ENCODE measurements at places on chromosomes 2 and 18.

DNA sequence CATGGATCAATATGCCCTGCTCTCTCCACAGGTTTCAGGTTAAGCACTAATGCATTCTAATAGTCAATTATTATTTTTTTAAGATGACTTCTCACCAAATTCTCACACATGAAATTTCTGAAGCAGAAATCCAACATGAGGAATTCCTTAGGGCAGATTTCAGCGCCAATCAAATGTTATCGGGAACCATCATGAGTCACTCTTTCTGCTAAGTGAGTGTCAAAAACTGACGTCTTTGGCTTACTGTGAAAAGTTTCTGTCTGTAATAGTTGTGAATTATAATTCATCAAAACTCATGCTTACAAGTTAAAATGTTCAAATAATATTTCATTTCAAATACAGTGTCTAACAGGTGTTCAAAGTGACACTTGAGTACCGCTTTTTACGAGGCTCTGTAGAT, 1038.6 kb downstream of the SOCS6 start:
- no peak for DNase-seq

- DNase-seq: no peak
These were observed 112.1 kb downstream of the ACAA2 start for GRCh38 chr18:49701190-49701589.

DNA sequence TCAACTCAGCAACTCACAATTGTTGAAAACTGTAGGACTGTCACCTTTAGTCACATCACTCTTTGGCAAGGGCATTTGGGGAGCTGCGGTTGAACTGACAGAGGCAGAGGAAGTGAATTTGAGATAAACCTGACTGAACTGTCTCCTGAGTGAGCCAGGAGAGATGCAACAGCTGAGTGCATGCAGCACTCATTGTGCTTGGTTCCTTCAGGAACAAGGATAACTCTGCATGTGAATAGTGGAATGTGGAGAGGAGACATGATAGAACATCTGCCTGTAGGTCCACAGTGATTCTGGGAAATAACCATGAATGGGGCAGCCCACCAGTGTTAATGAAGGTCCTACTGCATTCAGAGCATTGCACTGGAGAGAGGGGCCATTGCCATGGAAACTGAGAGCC, 494.7 kb downstream of the STK39 start:
- no peak for DNase-seq

DNA sequence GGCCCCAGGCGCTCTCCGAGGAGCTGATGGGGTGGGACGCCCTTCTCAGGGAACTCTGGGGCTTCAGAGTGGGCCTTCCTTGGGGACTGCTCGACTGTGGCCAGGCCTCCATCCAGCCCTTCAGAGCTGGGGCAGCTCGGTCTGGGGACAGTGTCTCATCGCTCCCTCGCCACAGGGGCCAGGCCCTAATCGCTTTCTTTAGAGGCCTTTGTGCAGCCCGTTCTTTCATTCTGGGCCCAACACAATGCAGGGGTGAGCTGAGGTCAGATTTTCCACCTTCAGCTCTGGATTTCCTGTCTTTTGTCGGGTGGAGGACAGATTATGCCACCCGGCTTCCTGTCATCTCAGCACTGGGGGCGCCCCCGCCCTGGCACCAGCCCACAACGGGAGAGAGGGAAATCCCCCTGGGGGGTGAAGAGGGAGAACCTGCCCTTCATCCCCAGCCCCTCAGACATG, 25.2 kb downstream of the MYCN start:
- peak; percentile 44 for DNase-seq

- no peak for DNase-seq
These were observed 313.0 kb downstream of the CDH2 start for GRCh38 chr18:27863780-27864430.

GRCh38 chr2:27954771-27955383, 64.3 kb downstream of the BABAM2 start:
- DNase-seq: peak; percentile 27

DNA sequence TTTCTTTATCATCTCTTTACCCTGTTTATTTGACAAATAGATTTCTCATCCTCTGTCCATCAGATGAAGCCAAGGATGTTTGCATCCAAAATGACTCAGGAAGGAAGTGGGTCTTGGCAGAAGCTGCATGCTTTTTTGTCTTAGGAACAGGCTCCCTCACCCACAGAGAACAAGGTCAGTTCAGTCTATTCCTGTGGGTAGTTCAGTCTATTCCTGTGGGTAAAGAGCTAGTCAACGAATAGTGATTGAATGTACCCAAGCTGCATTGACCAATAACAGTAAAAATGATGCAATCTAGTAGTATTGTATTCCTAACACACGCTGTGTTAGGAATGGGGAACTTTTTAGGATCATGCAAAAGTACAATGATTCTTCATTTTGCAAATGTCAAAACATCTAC, 290.8 kb upstream of the TANK start:
- no peak for DNase-seq

DNA sequence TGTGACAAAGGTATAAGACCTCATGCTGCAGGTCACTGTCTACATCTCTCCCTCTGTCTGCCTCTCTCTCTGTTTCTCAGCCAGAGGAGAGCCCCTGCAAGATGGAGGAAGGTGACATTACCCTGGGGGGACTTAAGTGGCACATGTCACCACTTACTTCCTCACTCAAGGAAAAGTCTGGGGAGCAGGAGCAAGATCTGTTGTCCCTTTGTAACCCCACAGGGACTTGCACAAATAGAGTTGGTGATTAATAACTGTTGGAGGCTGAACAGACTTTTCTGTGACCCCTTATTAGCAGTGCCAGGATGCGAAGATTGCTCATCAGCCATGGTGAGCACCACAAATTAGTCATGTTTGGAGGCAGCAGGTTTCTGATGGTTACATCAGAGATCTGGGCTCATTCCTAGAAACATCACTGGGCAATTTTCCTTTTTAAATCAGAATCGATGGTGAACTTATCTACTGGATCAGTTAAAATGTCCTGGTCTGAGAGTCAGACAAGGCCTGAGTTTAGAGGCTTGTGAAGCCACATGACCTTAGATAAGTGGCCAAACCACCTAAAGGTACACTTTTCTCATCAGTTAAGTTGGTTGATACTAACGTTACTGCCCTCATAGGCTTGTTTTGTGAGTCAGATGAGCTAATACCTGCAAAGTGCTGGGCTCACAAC, 81.2 kb upstream of the LTBP1 start:
- DNase-seq: no peak

DNA sequence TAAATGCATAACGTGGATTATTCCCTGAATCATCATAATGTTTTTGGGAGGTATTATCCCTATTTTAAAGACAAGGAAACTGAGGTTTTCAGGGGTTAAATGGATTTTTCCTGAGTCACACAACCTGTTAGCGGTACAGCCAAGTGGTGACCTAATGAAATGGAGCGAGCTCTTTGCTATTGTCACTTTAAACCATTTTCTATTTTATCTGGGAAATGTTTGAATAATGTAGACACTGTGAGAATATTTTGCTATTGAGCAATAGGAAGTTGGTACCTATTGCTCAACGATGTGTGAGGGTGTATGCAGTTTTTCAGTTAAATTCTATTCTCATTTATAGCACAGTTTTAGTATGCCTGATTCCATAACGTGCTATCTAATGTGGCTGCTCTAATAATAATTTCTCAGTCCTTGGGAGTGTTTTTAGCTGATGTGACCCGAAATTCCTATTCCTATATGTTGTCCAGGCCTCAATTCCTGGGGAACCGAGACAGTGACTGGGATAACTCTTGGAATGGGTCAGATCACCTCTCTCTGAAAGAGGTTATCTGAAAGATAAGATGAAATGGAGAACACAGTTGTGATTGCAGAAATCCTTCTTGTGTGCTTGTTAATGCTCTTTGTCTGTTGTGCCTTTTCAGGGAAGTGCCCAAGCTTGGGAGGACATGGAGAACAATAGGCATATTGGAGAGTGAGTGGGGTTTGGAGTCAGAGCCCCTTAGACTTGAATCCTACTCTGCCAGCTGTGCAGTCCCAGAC, 38.4 kb downstream of the ABCB11 start:
- no peak for DNase-seq

DNA sequence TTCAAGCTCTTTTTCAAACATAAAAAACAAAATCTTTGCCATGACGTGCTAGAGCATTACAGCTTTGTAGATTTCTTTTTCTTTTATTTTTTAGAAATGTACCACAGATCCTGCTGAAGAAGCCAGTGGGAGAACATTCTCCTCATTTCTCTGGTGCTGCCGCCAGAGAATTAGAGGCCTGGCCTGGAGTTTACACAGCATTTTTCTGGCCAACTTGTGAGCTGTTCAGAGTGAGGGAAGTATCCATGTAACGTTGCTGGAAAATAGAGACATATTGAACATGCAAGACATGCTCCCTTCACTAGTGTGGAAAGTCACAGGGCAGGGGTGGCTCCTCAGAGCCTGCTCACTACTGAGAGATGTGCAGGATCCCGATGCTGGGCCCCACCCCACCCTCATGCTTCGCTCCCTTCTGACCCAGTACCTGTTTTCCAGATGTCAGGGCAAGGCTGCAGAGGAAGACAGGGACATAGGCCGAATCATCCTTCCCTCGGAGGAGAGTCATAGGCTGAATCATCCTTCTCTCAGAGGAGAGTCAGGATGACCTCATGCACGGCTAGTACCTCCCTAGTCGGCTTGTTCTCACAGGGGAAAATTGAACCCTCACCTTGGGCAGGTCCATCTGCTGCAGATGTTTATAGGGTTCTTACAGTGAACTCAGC, 298.5 kb downstream of the INSIG2 start:
- DNase-seq: no peak

DNA sequence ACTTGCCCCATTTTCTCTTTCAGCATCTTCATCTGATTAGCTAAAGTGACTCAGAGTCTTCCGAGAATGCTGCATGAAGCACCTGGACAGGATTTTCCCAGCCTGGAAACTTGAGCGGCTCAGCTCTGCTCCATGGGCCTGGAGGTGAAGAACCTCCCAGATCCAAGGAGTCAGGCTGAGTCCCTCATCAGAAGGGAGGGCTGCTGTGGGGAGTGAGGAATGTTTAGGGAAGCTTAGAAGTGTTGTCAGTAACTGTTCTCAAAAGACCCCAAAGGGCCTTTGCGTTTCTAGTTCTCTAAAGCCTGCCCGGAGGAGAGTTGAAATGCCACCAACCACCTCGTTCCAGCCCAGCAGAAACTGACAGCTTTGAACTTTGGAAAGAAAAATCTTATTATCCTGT, 157.1 kb downstream of the CLIP4 start:
- DNase-seq: no peak

DNA sequence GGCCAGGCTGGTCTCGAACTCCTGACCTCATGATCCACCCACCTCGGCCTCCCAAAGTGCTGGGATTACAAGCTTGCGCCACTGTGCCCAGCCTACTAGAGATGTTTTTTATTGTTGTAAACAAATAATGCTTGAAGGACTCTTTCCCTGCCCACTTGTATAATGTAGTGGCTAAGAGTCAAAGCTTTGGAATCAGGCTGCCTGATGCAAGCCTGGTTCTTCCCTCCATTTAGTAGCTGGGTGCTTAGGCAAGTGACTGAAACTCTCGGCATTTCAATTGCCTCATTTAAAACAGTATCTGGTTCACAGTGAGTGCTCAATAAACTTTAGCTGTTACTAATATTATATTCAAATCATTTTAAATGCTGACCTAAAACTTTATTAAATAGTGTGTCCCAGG, 264.0 kb upstream of the FBXO11 start:
- no peak for DNase-seq

DNA sequence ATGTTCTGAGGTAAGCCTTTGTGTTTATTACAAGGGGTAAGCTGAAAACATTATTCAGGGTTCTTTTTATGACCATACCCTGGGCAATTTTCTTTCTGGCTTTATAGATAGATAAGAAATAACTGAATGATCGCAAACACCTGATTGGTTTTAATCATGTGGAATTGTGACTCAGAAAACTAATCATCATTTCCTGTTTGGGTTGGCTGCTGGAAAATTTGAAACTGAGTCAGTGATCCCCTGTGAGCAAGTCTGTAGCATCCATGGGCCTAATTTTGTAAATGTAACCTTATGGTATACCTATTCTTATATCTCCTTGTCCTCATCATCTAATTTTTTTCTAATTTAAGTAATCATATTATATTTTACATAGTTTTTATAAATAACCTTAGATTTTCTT, 34.3 kb downstream of the CCDC68 start:
- no peak for DNase-seq

GRCh38 chr2:85242321-85242720, 85.5 kb downstream of the TGOLN2 start:
- DNase-seq: no peak

DNA sequence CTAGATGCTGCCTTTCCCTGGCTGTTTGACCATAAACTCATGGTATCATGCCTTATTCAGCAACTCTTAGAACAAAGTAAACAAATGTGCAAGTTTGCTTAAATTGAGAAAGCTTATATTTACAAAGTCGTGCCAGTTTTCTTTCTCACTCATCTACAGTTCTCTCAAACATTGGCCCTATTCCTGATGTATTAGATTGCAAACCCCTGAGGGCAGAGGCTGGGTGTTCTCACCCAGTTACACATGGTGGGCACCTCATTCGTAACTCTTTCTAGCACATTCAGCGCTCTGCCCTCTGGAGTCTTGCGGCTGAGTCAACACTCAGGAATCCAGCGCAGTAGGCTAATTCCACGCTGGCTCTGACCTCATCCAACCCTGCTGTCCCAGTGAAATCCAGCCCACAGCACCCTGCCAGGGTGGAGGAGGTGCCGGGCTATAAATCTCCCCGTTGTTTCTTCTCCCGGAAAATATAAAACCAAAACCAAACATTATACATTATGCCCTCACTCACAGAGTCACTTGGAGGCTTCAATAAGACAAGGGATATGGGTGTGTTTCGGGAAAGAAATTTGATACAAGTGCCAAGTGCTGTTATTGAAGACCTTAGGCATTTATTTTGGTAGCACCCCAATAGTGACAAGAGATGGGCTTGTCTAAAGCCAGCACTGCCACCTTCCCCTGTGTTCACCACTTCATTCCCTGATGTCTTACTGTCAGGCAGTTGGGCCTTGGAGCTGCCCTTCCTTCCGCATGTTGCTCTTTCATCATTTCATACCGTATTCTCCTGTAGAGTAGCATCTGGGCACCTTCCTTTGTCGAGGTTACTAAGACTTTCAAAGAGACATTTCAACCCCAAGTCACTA, 287.4 kb downstream of the PRKCE start:
- no peak for DNase-seq

Data from activated CD8-positive, alpha-beta memory T cell treated with anti-CD3 and anti-CD28 coated beads, Interleukin-2, amount 50 U/mL, for 4 hours (primary cell).